Stimulated activated CD4-positive, alpha-beta T cell treated with anti-CD3 and anti-CD28 coated beads, TNF-alpha, amount 100 ng/mL, for 48 hours (primary cell): ENCODE measurements at places on chromosomes 2 and 18.

GRCh38 chr2:180571559-180571958 lies 408.8 kb upstream of the UBE2E3 start:
- DNase-seq, result no peak

DNA sequence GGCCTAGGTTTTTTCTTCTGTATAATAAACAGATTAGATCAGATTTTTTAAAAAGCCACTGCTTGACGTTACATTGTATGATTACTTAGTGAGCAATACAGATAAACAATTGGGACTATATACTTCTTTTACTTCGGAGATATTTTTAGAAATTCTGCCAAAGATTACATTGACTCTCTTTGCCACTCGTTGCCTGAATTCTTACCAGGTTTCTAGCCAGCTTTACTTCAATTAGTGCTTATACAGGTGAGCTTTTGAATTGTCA lies 156.6 kb downstream of the HAUS1 start:
- DNase-seq, result no peak

- no peak for DNase-seq
These were observed 206.7 kb downstream of the TCF4 start for GRCh38 chr18:55381277-55381676.

GRCh38 chr2:239179851-239180371 lies 220.9 kb downstream of the HDAC4 start:
- DNase-seq, result no peak

- no peak for DNase-seq
These were observed 37.2 kb downstream of the MIB1 start for GRCh38 chr18:21777814-21778213.
